ENCODE measurements at places on chromosomes 4 and X. TPM values are rescaled to one million over a fixed set of nuclear protein-coding genes. Genes with fewer than 3 reads are reported as not detected.

Gene CABS1
- not detected for polyA plus RNA-seq

GRCh38 chr4:7790999-7791398 lies 148.7 kb downstream of the AFAP1 start:
- DNase-seq: no peak

Gene TRIM60
- polyA plus RNA-seq: not detected

GRCh38 chrX:17967888-17968287 lies 106.8 kb upstream of the RAI2 start:
- no peak for DNase-seq

DNA sequence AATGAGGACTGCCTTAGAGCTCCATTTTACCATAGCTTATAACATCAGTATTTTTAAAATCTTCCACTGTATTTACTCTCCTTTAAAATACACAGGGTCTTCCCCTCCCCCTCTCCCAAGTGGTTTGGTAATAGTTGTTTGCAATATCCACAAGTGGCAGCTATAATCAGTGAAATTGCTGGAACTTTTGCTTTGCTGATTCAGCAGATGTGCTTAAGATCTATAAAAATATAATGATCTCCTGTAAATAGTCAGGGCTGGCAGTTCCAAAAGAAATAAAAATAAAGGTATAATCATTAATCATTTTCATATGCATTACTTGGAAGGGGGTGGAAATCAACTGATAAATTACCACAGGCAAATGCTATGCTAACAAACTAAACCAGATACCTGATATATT lies 345.2 kb downstream of the KLHL13 start:
- no peak for DNase-seq

Gene PALLD
- polyA plus RNA-seq: 91.0 TPM

- DNase-seq: no peak
Measured at GRCh38 chrX:26286836-26287235, 70.9 kb downstream of the MAGEB5 start.

- DNase-seq: peak; percentile 28
Measured at GRCh38 chrX:45619290-45619689, 418.6 kb upstream of the DIPK2B start.
